ENCODE measurements at places on chromosomes 5 and 9.
A peak's percentile ranks its signal among the peaks of the same experiment; 100 is the strongest.

- DNase-seq = no peak
Observed at GRCh38 chr9:38371495-38371894, 21.0 kb upstream of the ALDH1B1 start.

DNA sequence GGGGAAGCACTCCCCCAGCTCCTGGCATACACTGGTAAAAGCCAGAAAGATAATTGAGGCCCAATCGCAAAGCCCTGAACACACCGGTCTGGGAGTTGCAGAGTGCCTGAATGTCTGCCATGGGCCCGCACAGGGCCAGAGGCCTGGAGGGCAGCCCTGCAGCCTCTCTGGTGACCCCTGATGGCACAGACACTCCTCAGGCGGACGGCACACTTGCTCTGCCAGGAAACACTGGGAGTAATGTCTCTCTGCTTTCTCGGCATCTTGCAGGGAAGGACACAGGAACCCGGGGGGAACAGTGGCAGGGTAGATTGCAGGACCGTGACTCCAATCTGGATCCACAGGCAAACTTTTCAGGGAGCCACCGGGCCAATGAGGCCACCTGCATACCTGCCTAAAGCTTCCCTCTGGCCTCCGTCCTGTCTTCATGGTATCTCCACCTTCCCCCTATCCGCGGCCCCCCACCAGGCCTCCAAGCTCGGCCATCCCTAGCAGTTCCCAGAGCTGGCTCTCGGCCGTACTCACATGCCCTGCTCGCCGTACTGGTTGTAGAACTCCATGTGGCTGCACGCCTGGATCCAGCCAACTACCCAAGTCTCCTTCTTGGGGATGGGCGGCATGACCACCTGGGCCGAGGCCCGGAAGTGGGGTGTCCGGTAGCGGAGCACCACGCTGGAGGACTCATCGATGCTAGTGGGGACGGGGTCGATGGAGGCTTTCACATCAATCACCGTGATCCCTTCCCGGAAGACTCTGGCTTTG is 797 bp downstream of the FAM78A start:
- peak; percentile 57 for DNase-seq

DNA sequence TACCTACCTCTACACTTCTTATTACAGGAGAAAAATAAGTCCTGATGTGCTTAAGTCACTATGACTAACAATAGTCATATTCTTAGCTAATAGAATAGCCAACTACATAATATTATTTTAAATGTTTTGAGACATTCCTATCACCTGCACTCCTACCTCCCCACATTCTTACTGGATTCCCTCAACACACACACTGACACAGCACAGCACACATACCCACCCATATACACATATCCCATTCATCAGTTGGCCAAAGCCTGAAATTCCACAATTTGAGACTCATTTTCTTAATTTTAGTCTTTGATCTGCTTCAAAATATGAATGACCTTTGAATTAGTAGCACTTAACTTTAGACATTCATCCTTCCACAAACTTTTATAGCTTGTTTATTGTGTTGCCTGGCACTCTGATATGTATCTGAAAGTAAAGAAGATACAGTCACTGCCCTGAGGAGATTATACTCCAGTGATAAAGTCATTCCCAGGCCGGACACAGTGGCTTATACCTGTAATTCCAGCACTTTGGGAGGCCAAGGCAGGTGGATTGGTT is 168.3 kb upstream of the RASA1 start:
- no peak for DNase-seq

DNA sequence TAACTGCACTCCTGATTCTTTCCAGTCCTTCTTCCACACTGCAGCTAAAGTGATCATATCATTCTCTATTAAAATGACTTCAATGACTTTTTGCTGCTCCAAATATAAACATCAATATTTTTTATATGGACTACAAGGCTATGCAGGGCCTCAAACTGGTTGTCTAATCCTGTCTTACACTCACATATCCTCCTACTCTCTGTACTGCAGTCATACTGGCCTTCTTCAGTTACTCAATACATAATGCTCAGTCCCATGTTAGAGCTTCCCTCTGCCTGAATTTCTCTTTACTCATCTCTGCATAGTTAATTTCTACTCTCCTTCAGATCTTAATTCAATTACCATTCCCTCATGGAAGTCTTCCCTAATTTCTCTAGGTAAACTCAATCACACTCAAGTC is 3.4 kb downstream of the MEIKIN start:
- DNase-seq = no peak

DNA sequence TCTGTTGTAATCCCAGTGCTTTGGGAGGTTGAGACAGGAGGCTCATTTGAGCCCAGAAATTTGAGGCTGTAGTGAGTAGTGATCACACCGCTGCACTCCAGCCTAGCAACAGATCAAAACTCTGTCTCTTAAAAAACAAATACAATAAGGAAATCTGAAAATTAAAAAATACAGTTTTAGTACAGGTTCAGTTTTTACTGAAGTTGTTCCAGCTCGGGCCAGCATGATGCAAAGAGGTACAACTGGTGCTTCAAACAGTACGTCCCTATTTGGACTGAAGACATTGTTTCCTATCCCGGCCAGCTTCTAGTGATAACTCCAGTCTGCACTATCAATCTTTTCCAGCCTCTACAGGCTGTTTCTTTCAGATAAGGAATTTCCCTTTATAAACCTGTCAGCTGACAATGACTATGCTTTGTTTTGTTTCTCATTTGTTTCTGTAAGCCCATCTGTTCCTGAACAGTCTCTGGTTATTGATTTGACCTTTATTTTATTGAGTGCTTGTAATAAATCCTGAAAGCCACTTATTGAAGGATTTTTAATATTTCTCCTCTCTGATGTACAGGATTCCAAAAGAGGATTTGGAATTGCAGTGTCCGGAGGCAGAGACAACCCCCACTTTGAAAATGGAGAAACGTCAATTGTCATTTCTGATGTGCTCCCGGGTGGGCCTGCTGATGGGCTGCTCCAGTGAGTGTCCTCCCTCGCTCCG is 41.9 kb downstream of the TJP2 start:
- no peak for DNase-seq

DNA sequence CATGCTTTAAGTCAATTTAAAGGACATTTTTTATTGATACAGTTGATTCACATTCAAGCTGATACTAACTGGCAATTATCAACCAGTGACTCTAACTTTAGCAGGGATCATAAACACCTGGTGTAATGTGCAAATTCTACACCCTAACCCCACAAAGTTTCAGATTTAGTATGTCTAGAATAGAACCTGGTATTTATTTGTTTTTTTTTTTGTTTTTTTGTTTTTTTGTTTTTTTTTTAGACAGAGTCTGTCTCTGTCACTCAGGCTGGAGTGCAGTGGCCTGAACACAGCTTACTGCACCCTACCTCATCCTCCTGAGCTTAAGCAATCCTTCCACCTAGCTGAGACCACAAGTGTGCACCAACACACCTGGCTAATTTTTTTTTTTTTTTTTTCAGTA is 311.2 kb upstream of the SEMA6A start:
- DNase-seq = no peak

DNA sequence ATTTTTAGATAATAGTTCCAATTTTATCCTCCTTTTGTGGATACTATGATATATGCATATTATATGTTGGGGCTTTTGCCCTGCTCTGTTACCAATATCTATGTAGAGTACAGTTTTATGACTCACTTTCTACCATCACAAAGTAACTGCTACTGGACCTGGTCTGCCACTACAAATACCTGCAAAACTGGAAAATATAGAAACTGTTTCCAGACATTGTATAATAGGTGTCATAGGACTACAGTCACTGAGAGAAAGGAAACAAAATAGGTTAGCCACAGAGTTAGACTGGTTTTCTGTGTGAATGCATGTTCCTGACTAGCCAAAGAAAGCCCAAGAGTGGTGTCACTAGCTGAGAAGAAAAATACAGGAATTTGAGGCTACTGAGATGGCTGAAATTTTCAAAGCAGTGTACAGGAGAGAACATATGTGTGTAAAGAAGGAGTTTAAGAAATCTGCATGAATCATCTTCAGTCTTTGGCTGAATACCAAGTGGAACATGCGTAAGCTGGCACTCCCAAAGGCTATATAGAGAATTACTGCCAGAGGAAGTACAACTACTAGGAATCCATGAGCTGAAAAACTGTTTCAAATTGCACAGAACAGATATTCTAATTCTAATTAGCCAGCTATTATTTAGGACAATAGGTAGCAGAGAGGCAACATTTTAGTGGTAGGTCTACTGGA is 29.0 kb upstream of the FAM174A start:
- no peak for DNase-seq

- no peak for DNase-seq
Observed at GRCh38 chr9:126457890-126458289, 131.3 kb downstream of the MVB12B start.

GRCh38 chr9:116230051-116230632 is 76.6 kb downstream of the PAPPA start:
- DNase-seq = no peak

GRCh38 chr9:21015995-21016394 is 15.4 kb downstream of the HACD4 start:
- DNase-seq = no peak

GRCh38 chr5:103422756-103423155 is 139.8 kb downstream of the NUDT12 start:
- DNase-seq = no peak
